ENCODE measurements at places on chromosomes 13 and 19. TPM values are rescaled to one million over a fixed set of nuclear protein-coding genes. Genes with fewer than 3 reads are reported as not detected.

The MTMR6 gene
- 17.4 TPM for total RNA-seq

DNA sequence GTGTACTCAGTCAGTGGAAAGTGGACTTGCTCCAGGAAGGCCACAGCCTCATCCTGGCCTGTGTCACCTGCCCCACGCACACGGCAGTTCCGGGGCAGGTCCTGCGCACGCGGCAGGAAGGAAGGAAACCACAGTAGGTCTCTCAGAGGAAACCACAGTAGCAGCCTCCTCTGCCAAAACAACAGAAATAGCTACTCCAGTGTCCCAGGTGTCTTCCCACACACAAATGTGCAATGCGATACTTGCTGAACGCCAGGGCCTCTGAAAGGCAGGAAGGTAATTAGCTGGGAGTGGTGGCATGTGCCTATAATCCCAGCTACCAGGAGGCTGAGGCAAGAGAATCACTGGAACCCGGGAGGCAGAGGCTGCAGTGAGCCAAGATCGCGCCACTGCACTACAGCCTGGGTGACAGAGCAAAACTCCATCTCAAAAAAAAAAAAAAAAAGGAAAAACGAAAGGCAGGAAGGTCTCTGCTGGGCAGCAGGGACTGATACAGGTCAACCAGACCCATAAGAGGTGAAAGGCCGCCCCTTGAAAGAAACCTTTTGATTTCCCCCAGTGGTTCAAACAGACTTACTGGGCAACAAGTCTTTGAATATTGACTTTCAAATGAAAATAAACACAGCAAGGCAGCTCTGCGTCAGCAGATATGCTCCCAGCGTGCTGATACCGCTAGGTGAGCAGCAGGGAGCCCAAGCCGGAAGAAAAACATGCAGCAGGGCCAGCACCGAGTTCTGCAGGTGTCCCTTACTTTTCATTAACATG is 49.5 kb downstream of the CRYL1 start:
- H3K4me3 ChIP-seq: no peak overlapping the region
- H3K4me1 ChIP-seq: no peaks in the 10 kb centered on the region
- no peak overlapping the region for H3K27ac ChIP-seq

The ZNF208 gene
- total RNA-seq: 43.3 TPM

DNA sequence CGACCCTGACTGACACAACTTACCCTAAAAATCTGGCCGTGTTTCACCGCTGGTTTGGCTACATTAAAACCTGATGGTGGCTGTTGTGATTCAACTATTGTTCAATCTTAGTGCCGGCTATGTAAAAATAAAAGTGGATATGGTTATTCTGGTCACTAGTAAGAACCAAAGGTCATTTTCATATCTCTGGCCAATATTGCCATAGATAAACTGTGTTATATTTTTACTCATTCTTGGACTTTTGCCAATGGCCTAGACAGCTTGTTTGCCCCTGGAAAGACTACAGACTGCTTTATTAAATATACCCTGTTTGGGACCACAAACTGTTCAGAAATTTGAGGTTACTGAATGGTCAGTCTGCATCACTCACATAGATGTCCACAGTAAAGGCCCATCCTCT is 258.5 kb upstream of the KLHL1 start:
- no peaks in the 10 kb centered on the region for H3K27me3 ChIP-seq
- H3K27ac ChIP-seq: no peak overlapping the region
- H3K4me1 ChIP-seq: no peaks in the 10 kb centered on the region
- no peaks in the 10 kb centered on the region for H3K36me3 ChIP-seq

- H3K4me1 ChIP-seq: no peaks in the 10 kb centered on the region
- no peaks in the 10 kb centered on the region for H3K36me3 ChIP-seq
- no peak overlapping the region for H3K27ac ChIP-seq
- H3K4me3 ChIP-seq: no peak overlapping the region
Measured at GRCh38 chr13:108508263-108508662, 121.1 kb upstream of the MYO16 start.

DNA sequence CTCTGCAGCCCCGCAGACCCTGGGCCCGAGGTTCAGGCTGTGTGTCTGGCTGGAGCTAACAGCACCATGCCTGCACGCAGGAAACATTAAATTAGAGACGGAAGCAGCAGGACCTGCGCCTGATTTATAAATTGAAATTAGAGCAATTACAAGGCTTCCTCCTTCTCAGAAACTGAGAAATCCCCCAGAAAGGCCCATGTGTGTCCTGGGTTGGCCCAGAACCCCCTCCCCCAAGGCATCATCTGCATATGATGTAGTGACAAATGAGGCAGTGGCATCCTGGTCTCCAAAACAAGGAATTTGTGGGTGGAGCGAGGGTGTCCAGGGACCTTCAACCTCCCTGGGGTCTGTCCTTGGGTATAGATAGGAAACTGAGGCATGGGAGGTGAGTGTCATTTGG is 27.2 kb upstream of the SEMA6B start:
- H3K4me3 ChIP-seq: no peak overlapping the region
- H3K27me3 ChIP-seq: peaks cover 75% of the 10 kb centered on the region
- no peak overlapping the region for H3K27ac ChIP-seq
- no peaks in the 10 kb centered on the region for H3K36me3 ChIP-seq
- peaks cover 12% of the 10 kb centered on the region for H3K4me1 ChIP-seq

The IGLON5 gene
- not detected for total RNA-seq

- peaks cover 92% of the 10 kb centered on the region for H3K27me3 ChIP-seq
- no peak overlapping the region for H3K4me3 ChIP-seq
- H3K27ac ChIP-seq: no peak overlapping the region
- no peak for DNase-seq
- no peaks in the 10 kb centered on the region for H3K36me3 ChIP-seq
Measured at GRCh38 chr19:55355213-55355821, 798 bp upstream of the COX6B2 start.

DNA sequence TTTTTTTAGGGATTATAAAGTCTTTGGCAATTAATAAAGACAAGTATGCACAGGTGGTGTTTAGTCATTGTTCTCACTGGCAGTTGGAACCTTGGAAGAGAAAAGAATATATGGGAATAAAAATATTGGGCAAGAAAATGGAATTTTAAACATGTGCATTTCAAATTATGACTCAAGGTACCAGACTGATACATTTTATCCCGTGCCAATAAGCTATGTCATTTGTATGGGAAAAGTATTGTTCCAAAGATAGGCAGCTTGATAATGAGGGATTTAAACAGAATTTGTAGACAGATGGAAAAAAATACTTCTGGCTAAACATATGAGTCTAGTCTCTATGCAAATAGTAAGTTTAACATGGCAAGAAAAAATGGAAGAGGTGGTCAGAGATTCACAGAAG is 169.5 kb upstream of the UFM1 start:
- H3K36me3 ChIP-seq: no peaks in the 10 kb centered on the region
- H3K4me3 ChIP-seq: peak overlapping the region; percentile 26
- DNase-seq: no peak
- no peaks in the 10 kb centered on the region for H3K4me1 ChIP-seq

DNA sequence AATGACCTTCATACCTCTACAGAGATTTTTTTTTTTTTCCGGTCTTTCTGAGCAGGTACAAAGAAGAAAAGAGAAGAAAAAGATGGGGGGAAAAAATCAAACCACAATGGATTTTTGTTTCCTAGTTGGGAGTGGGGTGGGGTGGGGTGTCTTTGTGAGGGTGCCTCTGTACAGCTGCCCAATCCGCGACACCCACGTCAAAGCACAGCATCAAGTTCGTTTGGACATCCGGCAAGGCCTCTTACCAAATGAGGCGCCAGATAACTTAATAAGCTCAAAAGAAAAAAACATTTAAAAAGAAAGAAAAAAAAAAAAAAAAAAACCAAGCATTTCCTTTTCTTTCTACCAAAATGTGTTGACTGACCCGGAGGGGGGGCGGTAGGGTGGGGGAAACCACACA is 70.3 kb upstream of the NFIC start:
- H3K27me3 ChIP-seq: peaks cover 86% of the 10 kb centered on the region
- no peak for DNase-seq
- H3K36me3 ChIP-seq: no peaks in the 10 kb centered on the region
- no peak overlapping the region for H3K27ac ChIP-seq
- no peak overlapping the region for H3K4me3 ChIP-seq

DNA sequence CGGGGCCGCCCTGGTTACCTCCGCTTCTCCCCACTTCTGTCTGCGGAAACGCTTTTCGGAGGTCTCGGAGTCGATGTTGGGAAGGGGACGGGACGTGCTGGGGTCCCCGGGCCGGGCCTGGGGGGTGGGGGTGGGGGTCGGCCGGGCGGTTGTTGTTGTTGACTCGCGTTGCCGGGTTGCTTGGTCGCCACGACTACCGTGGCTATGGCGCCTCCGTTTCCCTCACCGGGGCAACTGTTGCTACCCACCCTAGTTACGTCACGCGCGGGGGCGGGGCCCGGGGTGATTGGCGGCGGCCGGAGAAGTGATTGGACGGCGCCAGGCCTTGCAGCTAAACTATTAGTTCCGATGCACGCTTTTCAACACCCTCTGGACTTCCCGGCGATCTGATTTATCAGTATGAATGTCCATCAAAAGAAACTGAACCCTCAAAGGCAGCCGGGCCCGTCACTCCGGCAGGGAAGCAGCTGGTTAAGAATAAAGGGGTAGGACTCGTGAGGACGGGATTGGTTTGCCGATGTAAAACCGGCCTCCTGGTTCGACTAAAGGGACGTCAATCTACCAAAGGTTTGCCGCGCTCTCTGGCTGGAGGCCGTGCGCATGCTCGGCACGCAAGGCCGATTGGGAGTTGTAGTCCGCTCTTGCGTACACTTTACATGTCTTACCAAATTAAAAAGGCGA is at the start of gene RFX1:
Gene RFX1 (minus strand): TSS at position 236 of the 681 bp plus-strand sequence. CDS start 12,477 bp downstream, outside the sequence.
- peak; percentile 100 for DNase-seq
- no peaks in the 10 kb centered on the region for H3K27me3 ChIP-seq
- peaks cover 54% of the 10 kb centered on the region for H3K4me1 ChIP-seq
- no peaks in the 10 kb centered on the region for H3K36me3 ChIP-seq
- peak within 1 kb of the TSS; percentile 81 for H3K4me3 ChIP-seq
- peak within 1 kb of the TSS; percentile 99 for H3K27ac ChIP-seq

DNA sequence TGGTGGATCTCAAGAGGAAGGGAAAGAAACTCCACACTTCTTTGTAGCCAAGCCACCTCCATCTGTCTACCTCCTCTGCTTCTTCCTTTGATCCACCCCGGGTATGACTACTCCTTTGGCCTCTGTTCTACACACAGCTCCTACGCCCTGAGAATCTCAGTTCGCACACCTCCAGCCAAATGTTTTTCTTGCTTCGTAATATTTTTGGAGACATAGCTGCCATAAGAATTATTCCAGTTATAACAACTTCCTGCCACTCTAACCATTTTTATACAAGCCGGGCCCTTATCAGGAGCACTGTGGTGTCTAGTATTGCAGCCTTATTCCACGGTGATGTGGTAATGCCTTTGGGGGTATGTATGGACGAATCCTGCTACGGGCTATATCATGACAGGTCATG is 126.7 kb downstream of the STARD13 start:
- H3K36me3 ChIP-seq: peaks cover 64% of the 10 kb centered on the region
- H3K4me3 ChIP-seq: no peak overlapping the region
- H3K4me1 ChIP-seq: peaks cover 46% of the 10 kb centered on the region
- no peak for DNase-seq
- H3K27me3 ChIP-seq: no peaks in the 10 kb centered on the region

GRCh38 chr13:22655106-22655852 is 525.5 kb upstream of the SGCG start:
- H3K27ac ChIP-seq: no peak overlapping the region
- H3K36me3 ChIP-seq: no peaks in the 10 kb centered on the region
- DNase-seq: no peak
- no peak overlapping the region for H3K4me3 ChIP-seq
- no peaks in the 10 kb centered on the region for H3K4me1 ChIP-seq
- H3K27me3 ChIP-seq: no peaks in the 10 kb centered on the region

- H3K36me3 ChIP-seq: no peaks in the 10 kb centered on the region
- no peak overlapping the region for H3K4me3 ChIP-seq
- DNase-seq: no peak
Measured at GRCh38 chr13:100917011-100917410, 242.4 kb upstream of the TMTC4 start.

The ZNF560 gene
- 0.16 TPM for total RNA-seq

- no peak for DNase-seq
- H3K27ac ChIP-seq: no peak overlapping the region
- no peaks in the 10 kb centered on the region for H3K4me1 ChIP-seq
Measured at GRCh38 chr19:7730286-7731217, 1.4 kb downstream of the CLEC4G start.

The IFNL1 gene
- total RNA-seq: not detected

GRCh38 chr19:29640231-29640630 is 25.0 kb upstream of the PLEKHF1 start:
- H3K27ac ChIP-seq: no peak overlapping the region
- H3K4me3 ChIP-seq: no peak overlapping the region
- H3K27me3 ChIP-seq: no peaks in the 10 kb centered on the region
- peaks cover 11% of the 10 kb centered on the region for H3K4me1 ChIP-seq
- no peaks in the 10 kb centered on the region for H3K36me3 ChIP-seq

GRCh38 chr13:90447034-90447733 is 900.3 kb upstream of the MIR17HG start:
- H3K27ac ChIP-seq: no peak overlapping the region
- no peaks in the 10 kb centered on the region for H3K36me3 ChIP-seq
- DNase-seq: no peak
- H3K27me3 ChIP-seq: no peaks in the 10 kb centered on the region
- H3K4me1 ChIP-seq: peaks cover 12% of the 10 kb centered on the region
- H3K4me3 ChIP-seq: no peak overlapping the region

The HSD17B14 gene
- 1.8 TPM for total RNA-seq

DNA sequence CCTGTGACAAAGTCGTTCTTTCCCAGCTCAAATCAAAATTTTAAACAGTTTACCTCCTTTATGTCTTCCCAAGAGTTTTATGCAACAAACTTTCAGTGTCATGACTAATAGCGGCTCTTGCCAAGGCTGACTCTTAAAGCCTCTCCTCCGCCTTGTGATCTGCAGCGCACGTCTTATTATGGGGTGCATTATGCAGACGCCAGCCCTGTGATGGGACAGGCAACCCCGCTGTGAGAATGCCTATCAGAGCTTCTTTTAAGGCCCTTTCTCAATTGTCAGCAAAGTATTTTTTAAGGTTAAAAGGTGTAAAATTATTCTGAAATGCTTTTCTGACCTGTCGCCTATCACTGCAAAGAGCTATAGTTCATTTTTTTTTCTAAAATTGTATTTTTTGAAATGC is 152.8 kb downstream of the SOX1 start:
- H3K4me3 ChIP-seq: no peak overlapping the region
- H3K27me3 ChIP-seq: peaks cover 60% of the 10 kb centered on the region
- H3K27ac ChIP-seq: no peak overlapping the region
- no peaks in the 10 kb centered on the region for H3K4me1 ChIP-seq
- no peaks in the 10 kb centered on the region for H3K36me3 ChIP-seq

DNA sequence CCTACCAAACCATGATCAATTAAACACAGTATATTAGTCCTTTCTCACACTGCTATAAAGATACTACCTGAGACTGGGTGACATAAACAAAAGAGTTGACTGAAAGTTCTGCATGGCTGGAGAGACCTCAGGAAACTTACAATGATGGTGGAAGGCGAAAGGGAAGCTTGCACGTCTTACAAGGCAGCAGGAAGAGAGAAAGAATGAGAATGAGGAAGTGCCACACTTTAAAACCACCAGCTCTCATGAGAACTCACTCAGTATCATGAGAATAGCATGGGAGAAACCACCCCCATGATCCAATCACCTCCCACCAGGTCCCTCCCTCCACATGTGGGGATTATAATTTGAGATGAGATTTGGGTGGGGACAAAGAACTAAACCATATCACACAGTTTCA is 324.9 kb upstream of the ZNF507 start:
- H3K4me3 ChIP-seq: no peak overlapping the region
- no peak overlapping the region for H3K27ac ChIP-seq
- H3K4me1 ChIP-seq: no peaks in the 10 kb centered on the region
- no peaks in the 10 kb centered on the region for H3K36me3 ChIP-seq
- H3K27me3 ChIP-seq: peaks cover 68% of the 10 kb centered on the region

Data from left ventricle myocardium inferior (tissue), 1 donor.